ENCODE measurements at places on chromosomes 1 and 21. TPM values are rescaled to one million over a fixed set of nuclear protein-coding genes. Genes with fewer than 3 reads are reported as not detected.

DNA sequence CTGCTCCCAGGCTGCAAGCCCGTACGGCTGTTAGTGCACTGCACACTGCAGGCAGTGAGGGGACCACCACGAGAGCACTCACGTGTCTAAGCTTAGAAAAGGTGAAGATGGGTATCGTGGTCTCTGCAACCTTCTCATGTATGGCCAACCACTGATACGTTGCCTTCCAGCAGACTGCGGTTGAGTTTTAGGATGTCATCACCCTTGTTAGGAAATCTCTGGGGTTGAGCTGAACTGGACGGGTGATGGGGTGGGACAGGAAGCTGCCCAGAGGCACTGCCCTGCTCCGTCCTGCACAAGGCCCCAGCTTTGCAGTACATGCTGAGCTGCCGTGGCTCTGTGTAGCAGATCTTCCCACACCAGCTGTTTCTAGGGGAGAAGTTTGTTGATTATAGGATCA is 43.3 kb downstream of the FAAP20 start:
- DNase-seq = no peak

DNA sequence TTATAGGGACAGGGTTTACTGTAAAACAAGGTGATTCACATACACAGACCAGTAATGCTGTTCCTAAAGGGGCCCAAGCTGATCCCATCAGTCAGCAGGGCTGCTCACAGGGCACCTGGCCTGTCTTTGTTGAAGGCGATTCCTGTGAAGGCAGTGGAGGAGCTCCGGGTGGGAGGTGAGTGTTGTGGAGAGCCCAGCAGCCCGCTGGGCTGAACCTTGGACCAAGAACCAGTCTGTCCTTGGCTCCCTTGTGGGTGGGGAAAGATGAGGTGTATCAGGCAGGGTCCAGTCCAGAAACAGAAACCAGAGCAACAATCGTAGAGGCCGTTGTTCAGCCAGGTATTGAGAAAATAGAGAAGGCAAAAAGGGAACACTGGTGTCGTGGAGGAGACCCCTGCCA is 12.5 kb downstream of the PDXK start:
- DNase-seq = no peak

- no peak for DNase-seq
Observed at GRCh38 chr1:172647987-172648386, 10.9 kb upstream of the FASLG start.

- DNase-seq = no peak
Observed at GRCh38 chr1:145977016-145977415, 12.5 kb downstream of the POLR3GL start.

- DNase-seq = no peak
Observed at GRCh38 chr21:33991133-33991532, 75.5 kb upstream of the ATP5PO start.

DNA sequence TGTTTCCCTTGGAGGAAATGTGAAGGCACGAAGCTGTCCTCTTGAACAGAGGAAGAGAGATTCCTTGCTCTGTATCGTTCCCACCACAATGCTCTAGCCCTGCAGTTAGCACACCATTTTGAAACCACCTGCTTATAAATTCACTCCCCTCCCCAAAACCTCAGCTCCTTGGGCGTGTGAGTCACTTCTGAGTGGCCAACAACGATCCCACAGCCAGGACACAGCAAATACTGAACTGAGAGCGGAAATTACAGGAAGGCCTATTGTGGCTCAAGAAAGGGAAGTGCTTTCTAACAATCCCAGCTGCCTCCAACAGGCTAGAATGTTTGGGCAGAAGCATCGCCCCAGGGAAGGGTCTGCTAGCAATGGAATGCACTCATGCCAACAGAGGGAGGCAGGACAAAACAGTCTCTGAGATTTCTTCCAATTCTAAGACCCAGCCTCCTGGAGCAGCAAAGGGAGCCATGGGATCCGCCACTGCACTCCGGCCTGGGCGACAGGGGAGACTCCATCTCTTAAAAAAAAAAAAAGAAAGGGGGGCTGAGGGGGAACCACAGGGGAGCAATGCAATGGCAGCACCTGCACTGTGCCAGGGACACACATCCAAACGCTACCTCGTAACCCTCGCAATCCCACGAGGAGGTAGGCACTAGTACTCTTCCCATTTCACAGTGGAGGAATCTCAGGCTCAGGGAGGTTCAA is 1.9 kb downstream of the TMEM53 start:
- DNase-seq = peak; percentile 35

DNA sequence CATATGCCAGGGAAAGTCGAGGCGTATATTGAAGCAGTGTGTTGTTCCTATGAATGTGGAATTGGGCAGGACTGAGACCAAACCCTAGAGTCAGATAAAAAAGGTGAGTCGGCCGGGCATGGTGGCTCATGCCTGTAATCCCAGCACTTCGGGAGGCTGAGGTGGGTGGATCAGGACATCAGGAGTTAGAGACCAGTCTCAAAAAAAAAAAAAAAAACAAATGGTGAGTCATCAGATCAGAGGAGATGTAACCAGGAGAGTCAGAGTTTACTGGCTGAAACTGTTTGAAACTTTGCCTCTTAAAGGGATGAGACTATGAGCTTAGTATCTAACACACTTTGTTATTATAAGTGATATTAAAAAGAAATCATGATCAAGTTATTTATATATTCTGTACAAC is 26.4 kb upstream of the SYCP1 start:
- no peak for DNase-seq

GRCh38 chr1:51301844-51302162 is 28.6 kb downstream of the TTC39A start:
- no peak for DNase-seq

- no peak for DNase-seq
Observed at GRCh38 chr1:56095696-56096665, 483.4 kb downstream of the PLPP3 start.

DNA sequence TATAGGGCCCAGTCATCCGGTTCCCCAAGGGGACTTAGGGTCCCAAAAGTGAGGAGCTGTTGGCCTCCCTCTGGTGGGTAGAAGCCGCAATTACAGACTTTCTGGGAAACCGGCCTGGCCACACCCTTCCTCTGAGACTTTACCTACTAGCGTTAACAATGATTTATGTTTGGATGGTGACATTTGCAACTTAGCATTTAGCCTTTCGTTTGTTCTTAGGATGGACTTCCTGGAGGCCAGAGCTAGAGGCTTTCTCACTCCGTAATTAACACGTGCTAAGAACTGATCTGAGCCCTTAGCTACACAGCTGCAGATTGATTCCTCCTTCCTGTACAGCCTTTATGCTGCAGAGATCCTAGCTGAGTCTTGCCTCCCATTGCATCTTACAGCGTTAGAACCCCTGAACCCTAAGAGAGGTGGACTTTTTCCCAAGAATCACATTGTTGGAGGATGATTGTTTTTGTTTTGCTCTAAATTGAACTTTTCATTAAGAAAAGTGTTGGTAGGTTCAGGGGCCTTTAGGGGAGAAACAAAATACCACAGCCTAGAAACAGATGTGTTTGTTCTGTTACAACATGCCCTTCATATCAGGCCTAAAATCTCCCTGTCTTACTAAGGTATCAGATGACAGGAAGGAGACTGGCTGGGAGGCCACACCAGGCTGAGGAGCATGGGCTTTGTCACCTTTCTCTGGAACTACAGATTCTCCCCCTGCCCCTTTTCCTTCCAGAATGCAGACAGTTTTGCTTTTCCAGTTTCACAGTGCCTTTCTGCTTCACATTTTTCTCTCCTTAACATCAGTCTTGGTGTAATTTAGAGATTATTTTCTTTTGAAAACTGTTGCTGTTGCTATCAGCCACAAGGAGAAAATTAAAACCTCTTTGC is 1.9 kb downstream of the S100A11 start:
- DNase-seq = peak; percentile 74

DNA sequence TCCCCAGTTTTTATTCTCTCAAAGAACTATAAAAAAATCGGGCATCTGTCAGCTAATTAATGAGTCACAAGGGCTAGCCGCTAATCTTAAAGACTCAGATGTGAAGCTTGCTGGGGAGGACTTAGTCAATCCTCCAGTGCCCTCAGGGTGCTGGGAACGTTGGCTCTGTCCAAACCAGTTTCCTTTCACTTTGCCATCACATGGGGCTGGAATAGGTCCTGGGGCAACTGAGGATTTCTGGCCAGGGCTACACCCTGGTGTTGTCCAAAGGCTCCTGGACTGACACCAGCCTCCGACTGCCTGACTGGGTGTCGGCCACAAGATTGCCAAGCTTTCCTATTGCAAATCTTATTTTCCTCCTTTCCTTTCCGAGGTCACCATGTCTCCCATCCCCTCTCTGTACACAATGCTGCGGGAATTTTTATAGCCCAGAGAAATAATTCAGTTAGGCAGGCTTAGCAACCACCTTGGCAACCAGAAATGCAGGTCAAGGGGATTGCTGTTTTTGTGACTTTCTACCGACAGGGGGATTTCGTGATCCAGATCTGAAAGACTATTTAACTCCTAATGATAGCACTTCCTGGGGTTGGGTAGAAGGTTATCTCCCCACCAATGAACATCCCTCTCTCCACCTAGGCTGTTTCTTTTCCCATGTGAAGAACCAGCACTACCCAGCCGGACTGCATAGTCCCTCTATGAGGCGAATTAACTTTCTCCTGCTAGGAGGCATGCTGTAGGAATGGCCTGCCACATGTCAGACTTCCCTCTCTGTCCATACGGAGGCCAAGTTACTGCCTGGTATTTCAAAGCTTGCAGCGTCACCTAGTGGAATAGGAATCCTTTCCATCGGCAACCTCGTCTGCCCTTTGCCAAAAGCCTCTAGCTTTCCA is 29.9 kb upstream of the CTBS start:
- no peak for DNase-seq

DNA sequence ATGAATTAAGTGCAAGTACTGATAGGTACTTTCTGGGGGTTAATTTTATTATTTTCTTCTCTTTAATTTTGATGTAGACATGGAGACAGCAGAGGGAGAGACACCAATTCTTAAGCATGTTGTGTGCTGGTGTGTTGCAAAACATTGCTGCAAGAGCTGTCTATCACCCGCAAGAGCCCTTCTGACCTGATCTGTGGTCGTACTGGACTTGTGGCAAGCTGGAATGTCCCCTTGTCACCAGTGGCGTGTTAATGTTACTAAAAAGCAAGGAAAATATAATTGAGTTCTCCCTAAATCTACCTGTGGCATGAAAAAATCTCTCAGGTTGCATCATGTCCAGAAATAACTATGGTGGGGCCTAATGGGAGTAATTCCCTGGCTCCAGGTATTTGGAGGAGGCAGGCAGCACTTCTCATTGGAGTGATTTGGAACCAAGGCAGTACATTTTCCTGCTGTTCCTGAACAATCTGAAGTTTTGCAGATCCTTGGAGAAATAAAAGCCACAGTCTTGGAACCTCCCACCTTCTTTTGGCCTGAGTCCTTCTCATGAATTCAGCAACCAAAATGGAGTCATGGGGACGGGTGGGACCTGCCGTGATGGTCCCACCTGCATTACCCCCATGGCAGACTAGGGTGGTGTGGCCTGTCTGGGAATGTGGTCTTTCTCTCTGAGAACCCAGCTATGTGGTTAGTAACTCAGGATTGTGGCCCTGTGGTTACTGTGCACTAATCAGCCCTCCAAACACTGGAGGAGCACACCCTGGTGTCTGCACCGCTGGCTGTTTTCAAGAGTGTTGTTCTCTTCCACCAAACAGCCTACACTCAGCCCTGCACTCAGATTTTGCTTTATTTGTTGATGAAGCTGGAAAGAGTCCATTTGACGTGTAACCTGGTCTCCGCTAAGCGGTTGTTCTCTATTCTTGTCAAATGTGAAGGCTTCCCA is 57.4 kb downstream of the GALNT2 start:
- no peak for DNase-seq

DNA sequence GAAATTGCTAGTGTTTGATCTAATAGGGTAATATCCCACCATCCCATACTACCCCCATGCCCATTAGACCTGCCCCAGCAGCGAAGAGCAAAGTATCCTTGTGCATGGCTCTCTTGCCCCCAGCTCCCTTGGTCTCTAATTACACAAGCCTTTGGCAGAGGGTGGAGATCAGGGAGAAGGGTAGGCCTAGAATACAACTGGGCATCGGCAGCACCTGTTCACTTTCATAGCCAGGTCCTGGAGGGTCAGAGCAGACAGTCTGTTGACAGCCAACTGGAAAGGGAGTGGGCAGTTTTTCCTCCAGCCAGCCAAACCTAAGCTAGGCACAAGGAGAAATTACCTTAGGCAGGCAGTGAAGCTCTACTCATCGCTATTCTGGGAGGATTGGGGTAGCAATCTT is 2.7 kb upstream of the PIGC start:
- no peak for DNase-seq

GRCh38 chr1:14377386-14377785 is 221.1 kb upstream of the KAZN start:
- DNase-seq = no peak

Gene AGPAT3
- total RNA-seq = 102 TPM

Gene VWA5B1
- total RNA-seq = not detected

Gene AMPD1
- not detected for total RNA-seq

Gene SLAMF6
- 33.8 TPM for total RNA-seq

Gene PLA2G4A
- 0.20 TPM for total RNA-seq

Gene MAN1C1
- 24.1 TPM for total RNA-seq

Gene OLFML2B
- total RNA-seq = not detected

Gene ARHGEF10L
- not detected for total RNA-seq

Gene RHBDL2
- not detected for total RNA-seq

Gene NBPF8
- total RNA-seq = 53.0 TPM

Gene NUP210L
- 0.08 TPM for total RNA-seq

Gene TTC39A
- total RNA-seq = not detected

Data from activated CD4-positive, alpha-beta memory T cell treated with anti-CD3 and anti-CD28 coated beads, Interleukin-2, amount 10 ng/mL, durations not matched to agents 7 days and 5 days (primary cell).